ENCODE measurements at places on chromosomes 5 and 9.

- no peak for DNase-seq
These were observed 981.7 kb downstream of the NR2F1-AS1 start for GRCh38 chr5:92599217-92599810.

GRCh38 chr5:102778478-102778877 lies 23.4 kb downstream of the PAM start:
- no peak for DNase-seq

DNA sequence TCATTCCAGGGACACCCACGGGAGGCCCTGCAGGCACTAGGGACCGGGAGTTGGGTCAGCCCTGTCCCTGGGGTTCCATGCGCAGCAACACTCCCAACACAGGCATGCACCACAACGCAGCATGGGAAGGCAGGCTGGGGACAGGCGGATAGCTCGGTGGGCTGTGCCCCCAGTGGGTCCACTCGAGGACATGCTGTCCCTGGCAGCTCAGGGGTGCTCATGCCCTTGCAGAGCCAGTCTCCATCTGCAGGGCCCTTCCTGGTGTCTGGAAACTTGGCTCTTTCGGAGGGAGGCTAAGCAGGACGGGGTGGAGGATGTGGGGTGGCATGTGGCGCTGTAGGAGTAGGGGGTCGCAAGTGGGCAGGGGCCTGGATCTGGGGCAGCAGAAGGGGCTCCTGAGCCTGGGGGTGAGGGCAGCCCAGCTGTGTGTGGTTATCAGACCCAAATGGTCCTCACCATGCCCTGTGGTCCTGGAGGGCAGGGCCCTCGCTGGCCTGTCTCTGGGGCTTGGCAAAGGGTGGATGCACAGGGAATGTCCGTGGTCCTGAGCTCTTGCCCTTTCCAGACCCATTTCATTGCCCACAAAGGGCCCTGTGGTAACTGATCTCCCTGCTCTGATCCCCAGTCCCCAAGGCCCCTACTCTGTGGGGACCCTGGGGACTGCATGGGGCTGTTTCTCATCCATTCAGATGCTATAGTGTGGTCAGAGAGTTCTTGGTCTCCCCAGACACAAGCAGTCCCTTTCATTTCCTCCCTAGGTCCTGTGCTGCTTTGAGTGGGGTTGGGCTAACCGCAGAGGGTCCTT lies 90.3 kb upstream of the PHYKPL start:
- DNase-seq: no peak

DNA sequence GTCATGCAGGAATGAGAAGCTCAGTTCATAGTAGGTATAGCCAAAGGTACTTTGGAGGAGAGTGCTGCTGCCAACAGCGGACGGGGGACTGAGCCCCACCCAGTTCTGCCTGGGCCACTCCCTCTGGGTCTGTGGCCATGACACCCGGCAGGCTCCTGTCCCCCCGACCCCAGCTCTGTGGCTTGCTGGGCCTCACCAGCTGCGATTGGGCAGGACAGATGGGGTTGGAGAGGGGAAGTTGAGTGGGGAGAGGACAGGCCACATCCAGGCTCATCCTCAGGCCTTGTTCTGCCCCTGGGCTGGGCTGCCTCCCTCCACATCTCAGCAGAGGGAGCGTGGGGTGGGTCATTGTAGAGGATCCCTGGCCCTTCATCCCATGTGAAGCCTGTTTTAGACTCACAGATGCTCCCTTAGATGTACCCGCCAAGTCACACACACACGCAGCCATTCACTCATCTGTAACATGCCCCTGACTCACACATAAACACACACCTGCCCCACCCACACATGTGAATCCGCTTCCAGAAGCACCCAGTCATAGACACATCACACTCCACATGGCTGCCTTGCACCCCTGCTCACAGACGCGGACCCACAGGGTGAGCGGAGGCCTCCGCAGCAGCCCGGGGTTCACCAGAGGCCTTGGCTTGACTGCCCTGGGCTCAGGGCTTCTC lies 48.8 kb downstream of the NTNG2 start:
- no peak for DNase-seq

GRCh38 chr9:107188376-107188775 lies 94.7 kb upstream of the RAD23B start:
- DNase-seq: no peak

DNA sequence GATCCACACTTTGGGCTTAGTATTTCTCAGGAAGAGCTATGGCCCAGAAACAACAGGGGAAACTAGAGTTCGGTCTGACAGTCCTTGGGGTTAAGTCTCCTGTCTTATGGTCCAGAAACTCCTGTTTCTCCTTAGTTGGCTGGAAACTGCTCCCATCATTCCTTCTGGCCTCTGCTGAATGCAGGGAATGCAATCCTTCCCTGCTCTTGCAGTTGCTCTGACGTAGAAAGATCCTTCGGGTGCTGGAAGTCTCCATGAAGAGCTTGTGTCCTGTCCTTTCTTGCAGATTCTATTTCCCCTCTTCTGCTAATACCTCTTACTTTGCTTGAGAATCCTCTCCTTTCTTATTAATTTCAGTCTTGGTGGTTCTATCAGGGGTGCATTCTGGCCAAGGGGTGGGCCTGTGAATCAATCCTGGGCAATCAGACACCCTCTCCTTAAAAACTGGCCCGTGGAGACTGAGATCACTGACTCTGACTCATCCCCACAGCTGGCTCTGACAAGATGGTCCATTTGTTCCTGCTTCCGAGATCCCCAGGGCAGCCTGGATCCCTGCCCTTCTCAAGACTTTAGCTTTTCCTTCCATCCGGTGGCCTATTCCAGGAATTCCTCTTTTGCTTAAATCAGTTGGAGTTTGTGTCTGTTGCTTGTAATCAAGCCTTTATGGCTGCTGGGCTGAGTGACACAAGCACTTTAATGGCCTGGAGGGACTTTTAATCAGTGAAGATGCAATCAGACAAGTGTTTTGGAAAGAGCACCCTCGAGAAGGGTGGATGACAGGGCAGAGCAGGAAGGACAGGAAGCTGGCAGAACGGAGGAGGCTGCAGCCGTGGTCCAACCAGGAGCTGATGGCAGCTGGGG lies 23.7 kb downstream of the PTGS1 start:
- DNase-seq: no peak

DNA sequence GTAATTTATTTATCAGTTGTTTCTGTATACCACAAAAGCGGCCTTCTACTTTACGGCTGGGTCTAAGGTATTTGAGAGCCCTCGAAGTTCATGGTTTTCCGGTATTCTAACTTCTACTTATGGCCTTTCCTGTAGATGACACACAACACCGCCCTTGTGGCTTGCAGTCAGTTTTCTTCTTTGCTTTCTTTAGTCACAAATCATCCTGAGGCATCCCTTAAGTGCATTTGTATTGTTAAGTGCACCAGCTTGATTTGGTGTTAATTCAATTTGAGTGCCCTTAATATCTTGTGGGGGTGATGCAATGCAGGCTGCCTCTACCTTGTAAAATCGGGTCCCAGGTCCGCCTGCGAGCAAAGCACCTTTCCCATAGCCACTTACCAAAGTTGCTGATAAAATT lies 511.9 kb downstream of the CCDC171 start:
- DNase-seq: no peak

DNA sequence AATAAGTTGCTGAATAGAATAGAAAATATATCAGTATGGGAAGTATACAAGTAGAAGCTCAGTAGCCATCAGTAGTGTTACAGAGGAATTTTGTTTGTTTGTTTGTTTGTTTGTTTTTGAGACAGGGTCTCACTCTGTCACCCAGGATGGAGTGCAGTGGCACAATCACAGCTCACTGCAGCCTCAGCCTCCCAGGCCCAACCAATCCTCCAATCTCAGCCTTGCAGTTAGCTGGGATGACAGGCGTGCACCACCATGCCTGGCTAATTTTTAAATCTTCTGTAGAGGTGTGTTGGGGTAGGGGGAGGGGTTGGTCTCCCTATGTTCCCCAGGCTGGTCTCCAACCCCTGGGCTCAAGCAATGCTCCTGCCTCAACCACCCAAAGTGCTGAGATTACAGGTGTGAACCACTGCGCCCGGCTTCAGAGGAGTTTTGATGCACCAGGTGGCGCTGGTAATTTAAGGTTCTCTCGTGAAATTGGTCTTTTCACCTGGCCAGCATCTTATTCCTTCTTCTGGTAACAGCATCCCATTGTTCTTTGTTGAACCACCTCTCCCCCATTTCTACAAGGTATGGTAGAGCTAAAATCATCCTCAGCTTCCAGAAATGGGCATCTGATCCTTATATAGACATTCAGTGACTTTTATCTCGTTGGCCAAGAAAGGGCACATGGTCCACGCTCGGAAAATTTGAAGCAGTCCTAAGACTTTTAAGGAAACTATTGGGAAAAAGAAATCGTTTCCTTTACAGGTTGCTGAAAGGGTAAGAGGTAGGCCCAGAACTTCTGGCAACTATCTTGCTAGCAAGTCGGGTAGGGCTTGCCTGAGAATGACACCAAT lies 157.1 kb downstream of the ARRDC3 start:
- DNase-seq: no peak

DNA sequence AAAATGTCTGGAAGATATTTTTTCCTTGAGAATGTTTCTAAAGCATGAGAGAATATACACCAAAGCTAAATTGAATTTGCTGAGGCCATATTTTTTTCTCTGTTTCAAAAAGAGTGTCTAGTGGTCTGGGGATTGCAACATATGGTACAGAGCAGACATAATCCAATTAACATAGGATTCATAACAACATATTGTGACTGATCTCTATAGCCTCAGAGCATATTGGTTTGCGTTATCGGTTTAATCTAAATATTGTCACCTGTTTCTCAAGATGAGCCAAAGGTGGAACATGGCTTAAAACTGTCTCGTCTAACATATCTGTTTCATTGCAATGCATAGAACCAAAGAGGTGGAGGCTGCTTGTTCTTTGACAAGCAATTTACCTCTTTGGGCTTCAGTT lies 3.9 kb downstream of the PPP3R2 start:
- DNase-seq: no peak

DNA sequence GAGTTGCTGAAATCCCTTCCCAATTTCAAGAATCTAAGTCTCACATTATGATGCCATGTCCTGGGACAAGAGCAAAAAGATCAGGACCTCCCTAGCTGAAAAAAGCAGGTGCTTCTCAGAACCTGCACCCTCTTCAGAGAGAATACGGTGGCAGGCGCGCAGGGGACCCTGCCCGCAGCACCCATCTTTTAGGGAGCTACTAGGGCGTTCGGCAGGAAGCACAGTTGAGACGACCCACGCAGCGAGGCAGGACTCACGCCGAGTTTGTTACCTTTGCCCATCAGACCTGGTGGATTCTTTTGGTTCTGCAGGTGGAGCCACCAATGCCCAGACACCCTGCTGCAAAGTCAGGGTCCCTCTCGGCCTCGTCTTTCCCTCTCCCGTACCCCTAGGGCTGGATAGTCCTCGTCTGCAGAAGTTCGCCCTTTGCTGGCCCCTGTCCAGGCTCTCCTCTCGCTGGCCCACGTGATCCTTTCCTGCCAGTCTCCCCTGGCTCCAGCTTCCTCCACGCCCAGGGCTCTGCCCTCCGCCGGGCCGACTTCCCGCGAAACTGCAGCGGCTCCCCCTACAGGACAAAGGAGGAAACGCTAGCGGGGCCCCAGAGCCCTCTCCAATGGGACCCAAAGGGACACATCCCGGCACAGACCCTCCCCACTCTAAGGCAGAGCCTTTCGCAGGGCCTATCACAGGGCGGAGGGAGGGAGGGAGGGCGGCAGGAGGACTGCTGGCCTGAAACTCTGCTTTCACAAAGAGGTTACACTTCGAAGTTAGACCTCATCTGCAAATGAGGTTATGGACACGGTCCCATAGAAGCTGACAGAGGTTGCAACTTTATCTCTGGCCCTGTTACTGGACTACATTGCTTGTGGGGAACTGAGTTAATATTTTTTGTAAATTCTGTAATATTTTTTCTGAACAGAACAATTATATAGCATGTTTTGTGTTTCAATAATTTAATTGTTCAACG lies 28.8 kb downstream of the TMEM174 start:
- no peak for DNase-seq

GRCh38 chr5:135205632-135206349 lies 171.8 kb upstream of the PITX1 start:
- no peak for DNase-seq

DNA sequence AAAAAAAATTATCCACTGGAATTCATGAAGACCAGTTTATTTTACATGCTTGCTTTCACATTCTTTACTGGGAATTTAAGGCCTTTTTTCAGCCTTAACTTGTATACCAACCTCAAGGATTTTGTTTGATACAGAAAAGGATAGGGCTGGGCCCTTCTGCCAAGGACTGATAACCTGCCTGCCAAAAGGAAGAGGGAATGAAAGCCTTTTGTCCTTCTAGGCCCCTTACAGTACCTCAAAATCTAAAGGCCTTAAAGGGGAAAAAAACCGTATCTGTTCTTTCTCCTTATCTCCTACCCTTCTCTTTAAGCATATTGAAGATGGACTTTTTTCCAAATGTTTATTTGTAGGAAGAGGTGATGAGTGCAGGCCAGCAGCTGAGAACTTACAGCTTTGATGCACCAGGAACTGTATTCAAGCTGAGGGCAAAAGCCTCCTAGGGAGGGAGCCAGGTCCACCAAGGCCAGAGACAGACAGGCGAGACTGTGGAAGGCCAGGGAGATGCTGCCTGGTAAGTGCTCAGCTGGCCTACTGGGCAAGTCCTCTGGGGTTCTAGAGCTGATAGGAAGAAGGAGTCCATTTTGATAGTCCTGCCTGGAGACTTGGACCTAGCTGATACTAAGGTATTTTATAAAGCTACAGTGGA lies 31.8 kb downstream of the FAXDC2 start:
- DNase-seq: no peak

DNA sequence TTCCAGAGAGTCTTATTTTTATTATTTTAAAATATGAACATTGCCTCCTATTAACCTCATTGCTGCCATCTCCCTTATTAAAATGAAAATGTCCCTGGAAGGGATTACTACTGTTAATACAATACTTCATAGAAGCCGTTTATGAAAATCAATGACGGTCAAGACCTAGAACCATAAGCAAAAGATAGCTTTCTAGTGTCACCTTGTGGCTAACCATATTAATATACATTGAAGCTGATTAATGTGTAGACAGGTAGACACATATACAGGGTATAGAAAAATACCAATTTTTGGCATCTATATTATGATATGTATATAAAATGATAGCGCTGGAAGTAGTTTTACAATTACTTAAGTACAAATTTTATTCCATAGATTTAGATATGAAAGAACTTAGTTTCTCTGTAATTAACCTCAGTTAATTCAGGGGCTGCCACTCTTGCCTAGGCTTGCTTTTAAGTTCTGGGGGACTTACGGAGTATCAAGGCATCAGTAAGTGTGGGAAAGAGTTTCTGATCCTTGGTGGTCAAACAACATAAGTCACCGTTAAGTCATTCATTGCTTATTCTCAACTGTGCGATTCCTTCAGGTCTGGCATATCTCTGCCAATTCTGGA lies 2.5 kb upstream of the YTHDC2 start:
- DNase-seq: no peak

GRCh38 chr9:115524453-115525059 lies 406.6 kb upstream of the TNC start:
- DNase-seq: peak; percentile 1

- no peak for DNase-seq
These were observed 118.0 kb upstream of the RAI14 start for GRCh38 chr5:34538026-34538672.

GRCh38 chr9:5684101-5684500 lies 55.2 kb downstream of the RIC1 start:
- no peak for DNase-seq

GRCh38 chr9:35766997-35767396 lies 12.9 kb upstream of the MSMP start:
- no peak for DNase-seq

GRCh38 chr9:81035601-81036000 lies 653.7 kb downstream of the TLE1 start:
- DNase-seq: no peak

GRCh38 chr5:56825222-56825824 lies 10.0 kb downstream of the MAP3K1 start:
- no peak for DNase-seq
